ENCODE measurements at places on chromosomes 5 and 9.

GRCh38 chr9:5569891-5570290 is 59.0 kb upstream of the RIC1 start:
- DNase-seq: no peak

DNA sequence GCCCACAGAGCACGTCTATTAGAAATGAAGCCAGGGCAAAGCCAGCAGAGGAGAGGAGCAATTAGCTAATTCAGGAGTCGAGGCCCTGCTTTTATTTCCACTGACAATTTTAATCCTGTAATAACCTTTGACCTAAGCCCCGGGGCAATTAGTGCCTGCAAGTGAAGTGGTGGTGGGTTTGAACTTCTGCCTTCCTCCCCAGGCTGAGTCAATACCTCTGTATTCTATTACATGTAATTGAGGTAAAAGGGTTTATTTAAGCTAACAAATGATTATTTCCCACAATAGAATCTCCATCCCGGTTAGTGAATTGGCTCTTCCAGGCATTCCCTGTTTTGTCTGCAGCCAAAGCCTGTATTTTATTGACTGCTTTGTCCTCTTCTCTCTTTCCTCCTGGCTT is 49.9 kb downstream of the FGF18 start:
- DNase-seq: no peak

DNA sequence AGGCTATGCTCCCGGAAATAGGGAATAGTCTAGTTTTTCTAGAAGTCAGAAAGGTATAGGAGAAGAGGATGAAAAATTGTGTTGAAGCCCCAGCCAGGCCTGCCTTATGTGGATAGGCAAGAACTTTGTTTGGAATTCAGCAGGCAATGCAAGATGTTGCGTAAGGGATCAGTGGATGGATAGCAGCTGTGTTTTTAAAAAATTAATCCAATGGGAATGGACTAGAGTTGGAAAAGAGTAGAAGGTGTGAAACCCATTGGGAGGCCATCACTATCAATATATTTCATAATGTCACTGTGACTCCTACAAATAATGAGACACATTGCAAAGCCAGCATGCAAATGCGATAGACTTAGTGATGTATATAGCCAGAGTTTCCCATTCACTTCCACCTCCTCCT is 281.9 kb downstream of the MARCHF11 start:
- DNase-seq: no peak

GRCh38 chr9:94908583-94909249 is 182.2 kb downstream of the AOPEP start:
- no peak for DNase-seq

GRCh38 chr5:106376522-106376921 is 1294.2 kb downstream of the EFNA5 start:
- DNase-seq: no peak

GRCh38 chr5:167639766-167640165 is 651.7 kb upstream of the WWC1 start:
- DNase-seq: no peak

GRCh38 chr9:1876891-1877496 is 138.2 kb upstream of the SMARCA2 start:
- no peak for DNase-seq

GRCh38 chr5:41373230-41373629 is 137.2 kb downstream of the PLCXD3 start:
- DNase-seq: no peak

DNA sequence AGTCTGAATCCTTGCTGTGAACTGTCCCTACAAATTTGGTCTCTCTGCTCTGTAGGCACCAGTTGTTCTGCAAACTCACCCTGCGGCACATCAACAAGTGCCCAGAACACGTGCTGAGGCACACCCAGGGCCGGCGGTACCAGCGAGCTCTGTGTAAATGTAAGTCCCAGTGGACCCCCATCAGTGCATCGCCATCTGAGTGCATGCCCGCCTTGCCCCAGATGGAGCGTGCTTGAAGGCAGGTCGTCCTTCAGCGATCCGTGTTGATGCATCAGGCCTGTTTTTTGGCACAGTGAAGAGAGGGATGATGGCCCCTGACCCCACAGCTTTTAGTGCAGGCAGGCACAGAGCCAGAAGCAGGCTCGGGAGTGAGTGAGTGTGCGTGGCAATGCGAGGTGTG is 1.3 kb downstream of the SURF2 start:
- no peak for DNase-seq

- DNase-seq: no peak
Measured at GRCh38 chr9:132183134-132183533, 21.3 kb downstream of the NTNG2 start.

DNA sequence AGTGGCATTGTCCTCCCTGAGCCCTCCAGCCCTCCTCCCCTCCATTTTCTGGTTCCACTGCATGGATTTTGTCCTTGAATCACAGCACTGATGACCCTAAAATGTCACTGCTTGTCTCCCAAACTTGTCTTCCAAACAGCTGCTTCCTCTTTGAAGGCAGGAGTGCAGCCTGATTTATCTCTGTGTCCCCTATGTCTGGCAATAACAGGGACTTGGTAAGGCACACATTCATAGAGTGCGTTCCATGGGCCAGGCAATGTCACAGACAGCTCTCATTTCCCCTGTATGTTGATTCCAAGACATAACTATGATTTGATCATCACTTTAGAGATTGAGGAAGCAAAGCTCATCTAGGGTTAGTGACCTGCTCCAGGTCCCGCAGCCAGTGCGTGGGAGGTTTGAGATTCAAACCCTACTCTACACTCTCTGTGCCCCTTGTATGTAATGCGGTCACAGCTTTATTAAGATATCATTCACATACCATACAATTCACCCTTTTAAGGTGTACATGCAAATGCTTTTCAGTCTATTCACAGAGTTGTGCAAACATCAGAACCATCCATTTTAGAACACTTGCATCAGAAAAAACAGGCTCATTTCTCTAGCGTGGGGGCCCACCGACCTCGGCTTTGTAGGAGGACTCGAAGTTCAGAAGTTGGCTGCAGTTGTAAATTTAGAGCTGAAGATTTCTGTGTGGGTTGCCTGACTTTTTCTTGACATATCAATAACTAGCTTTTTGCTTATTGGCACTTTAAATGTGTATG is 28.4 kb upstream of the BOD1 start:
- no peak for DNase-seq

GRCh38 chr9:127458921-127459320 is 7.6 kb downstream of the LRSAM1 start:
- DNase-seq: no peak

GRCh38 chr9:91500509-91501014 is 76.9 kb upstream of the NFIL3 start:
- no peak for DNase-seq

- DNase-seq: no peak
Measured at GRCh38 chr5:92544036-92544435, 1037.0 kb downstream of the NR2F1-AS1 start.

DNA sequence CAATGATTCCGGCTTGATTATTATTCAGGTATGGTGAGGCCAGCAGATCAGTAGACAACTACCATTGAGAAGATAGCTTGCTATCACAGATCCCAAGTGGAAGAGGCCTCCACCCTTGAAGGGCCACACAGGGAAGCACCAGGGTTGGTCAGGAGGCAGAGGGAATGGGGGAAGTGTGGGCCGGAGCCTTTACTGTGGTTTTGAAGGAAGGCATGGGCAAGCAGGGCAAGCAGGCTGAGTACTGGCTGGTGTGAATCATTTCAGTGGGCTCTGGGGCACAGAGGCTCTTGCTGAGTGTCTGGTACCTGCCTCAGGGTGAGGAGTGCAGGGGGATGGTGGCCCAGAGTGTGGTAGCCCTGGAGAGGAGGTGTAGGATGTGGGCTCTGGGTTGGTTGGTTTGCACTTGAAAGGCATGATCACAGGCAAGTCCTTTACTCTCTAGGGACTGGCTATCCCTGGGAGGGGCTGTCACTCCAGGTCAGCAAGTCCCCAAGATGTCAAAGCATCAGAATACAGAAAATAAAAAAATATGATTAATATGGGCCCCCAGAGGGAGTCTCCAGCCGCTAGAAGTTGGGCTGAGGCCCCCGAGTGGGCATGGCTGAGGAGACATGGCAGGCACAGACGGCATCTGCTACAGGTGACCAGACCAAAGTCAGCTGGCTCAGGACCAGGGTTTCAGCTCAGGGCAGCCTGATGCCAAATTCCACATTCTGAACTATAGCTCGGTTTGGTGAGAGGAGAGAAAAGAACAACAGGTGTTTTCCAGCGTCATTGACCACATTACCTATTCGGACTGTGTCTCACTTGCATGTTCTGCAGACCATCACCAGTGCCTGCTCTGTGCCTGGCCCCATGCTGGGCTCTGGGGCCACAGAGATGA is 9.7 kb upstream of the SUSD3 start:
- no peak for DNase-seq

DNA sequence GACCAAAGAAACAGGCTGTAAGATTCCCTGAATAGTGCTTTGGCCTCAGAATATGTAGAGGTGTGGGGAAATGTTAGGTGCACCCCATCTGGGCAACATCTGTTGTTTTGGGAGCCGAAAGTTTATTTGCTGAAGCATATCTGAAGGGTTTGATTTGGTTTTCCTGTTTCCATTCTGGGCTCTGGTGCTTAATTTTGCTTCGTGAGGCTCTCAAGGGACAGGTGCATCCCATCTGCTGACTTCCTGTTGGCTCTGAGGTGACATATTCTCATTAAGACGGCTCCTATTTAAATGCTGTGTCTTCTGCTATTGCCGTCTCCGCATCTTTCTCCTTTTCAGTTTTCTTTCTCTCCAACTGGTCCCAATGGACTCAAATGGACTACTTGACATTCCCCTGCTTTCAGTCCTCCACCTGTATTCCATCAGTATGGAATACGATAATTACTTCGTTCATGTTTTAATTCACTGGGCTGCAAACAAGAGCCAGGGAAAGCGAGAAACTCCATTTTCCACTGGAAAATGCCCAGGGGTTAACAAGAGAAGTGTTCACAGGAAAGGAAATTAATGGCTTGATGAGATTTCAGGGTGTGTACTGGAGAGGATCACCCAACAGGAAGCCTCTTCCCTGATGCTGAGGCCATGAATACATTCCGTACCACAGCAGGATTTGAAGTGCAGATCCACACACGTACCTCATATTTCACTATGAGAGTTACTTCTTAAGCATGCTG is 104.0 kb downstream of the MTX3 start:
- no peak for DNase-seq

DNA sequence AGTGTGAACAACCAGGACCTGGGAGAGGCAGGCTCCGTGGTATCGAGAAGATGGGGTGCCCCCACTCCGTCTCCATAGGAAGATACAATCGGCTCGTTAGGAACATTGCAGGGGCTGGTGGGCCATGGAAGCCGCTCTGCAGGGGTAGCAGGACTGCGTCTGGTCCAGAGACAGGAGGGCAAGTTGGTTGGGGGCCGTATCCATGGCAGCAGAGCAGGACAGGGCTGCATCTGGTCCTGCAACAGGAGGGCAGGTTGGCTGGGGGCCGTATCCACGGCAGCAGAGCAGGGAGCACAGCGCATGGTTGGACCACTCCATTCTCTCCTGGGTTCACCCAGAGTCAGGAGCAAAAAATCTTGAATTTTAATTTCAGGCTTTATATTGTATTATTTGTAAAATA is 98.2 kb downstream of the ANKRD33B start:
- DNase-seq: no peak

GRCh38 chr9:109716631-109717030 is 63.4 kb upstream of the PALM2AKAP2 start:
- no peak for DNase-seq

GRCh38 chr9:5499889-5500398 is 10.4 kb upstream of the PDCD1LG2 start:
- no peak for DNase-seq

DNA sequence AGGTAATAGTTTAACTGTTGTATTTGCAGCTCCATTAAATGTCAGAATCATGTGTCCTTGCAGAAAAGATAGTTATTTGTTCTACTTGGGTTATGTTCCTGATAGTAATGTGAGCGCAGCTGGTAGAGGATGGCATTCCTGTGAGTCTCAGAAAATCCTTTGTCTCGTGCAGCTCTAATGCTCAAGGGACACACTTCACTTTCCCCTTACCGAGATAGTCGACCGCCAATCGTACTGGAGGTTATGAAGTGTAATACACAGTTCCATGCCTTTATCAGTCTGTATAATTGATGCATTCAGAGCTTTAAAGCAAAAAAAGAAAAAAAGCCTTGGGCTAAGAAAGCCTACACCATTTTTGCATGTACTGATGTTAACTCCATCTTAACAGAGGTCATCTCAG is 60.2 kb upstream of the SRP19 start:
- DNase-seq: no peak

DNA sequence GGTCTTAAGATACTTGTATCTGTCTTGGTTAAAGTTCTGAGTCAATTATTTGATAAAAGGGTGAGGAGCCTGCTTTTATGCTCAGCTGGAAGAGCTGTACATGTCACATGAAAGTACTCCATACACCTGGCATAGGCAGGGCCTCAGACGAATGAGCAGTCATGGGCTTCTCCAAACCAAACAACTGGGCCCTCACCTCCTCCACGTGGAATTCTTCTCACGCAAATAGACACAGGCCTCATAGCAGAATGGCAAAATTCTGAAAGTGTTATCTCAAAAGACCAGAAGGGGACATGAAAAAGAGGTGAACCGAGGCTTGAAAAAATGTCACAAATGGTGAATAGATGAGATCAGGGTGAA is 48.6 kb downstream of the FAM240B start:
- no peak for DNase-seq

DNA sequence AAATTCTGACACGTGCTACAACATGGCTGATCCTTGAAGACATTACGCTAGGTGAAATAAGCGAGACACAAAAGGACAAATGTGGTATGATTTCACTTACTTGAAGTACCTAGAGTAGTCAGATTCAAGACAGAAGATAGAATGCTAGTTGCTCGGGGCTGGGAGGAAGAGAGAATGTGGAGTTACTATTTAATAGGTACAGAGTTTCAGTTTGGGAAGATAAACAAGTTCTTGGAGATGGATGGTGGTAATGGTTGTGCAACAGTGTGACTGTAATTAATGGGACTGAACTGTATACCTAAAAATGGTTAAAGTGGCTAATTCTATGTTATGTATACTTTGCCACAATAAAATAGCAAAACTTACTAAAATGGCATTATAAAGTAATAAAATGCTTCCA is 34.4 kb downstream of the PAM start:
- DNase-seq: no peak

DNA sequence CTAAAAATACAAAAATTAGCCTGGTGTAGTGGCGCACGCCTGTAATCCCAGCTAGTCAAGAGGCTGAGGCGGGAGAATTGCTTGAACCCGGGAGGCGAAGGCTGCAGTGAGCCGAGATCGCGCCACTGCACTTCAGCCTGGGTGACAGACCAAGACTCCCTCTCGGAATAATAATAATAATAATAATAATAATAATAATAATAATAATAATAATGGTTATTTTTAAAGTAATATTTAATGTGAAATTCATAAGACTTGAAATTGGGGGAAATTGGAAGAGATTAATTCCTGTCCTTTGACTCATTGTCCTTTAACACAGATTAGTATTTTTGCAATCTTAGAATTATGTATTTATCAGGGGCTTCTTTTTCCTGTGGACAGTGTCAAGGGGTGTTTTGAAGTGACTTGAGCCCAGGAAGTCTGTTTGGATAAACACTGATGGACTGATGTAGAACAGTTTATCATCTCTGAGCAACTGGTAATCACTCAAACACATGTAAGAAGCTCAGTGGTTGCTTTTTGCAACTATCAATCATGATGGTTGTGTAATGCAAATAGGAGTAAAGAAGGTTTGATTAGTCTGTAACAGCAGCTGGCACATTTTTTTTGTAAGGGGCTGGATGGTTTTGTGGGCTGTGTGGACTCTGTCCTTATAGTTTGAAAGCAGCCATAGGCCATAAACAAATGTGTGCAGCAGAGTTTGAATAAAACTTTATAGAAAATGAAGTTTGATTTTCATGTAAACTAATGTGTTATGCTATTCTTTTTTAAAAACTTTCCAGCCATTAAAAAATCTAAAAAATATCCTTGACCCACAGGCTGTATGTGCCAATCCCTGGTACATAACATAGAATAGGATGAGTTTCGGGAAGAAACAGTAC is 93.5 kb downstream of the F2RL2 start:
- no peak for DNase-seq

- DNase-seq: no peak
Measured at GRCh38 chr5:81145329-81145935, 87.7 kb upstream of the CKMT2 start.
